ENCODE measurements at places on chromosomes 13 and 19.

- DNase-seq, result no peak
These were observed 163.1 kb downstream of the STK24 start for GRCh38 chr13:98413796-98414195.

GRCh38 chr19:9381361-9381785 lies 18.6 kb downstream of the ZNF177 start:
- no peak for DNase-seq

DNA sequence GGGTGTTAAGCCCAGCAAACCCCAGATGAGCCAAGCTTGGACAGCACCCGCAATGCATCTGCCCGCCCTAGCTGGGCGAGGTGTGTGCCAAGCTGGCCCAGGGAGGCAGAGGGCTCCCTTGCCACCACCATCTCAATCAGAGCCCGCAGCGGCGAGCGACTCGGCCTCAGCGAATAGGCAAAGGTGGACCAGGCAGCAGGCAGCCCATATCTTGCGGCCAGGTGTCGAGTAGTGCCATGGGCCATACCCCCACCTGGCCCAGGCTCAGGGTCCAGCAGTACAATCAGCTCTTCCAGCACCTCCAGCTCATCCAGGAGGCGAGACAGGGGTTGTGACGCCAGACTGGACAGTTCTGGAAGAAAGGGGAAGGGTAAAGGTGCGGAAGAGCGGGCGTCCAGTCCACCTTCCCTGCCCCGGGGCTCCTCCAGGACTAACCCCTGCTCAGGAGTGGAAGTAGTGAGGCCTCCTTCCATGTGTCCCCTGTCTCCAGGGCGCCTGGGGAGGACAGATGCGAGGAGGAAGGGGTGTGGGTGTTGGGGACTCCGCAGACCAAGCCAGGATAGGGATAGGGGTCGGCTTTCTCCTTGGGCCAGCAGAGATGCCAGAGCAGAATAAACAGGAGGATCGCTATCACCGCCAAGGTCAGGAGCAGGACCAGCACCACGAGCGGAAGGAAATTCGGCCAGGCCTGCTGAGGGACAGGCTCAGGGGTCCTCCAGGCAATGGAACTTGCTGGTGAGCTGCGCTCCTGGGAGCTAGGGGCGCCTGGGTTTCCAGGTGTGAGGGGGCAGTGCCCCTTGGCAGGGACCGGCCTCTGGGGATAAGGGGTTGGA lies 2.8 kb downstream of the IGFLR1 start:
- no peak for DNase-seq

DNA sequence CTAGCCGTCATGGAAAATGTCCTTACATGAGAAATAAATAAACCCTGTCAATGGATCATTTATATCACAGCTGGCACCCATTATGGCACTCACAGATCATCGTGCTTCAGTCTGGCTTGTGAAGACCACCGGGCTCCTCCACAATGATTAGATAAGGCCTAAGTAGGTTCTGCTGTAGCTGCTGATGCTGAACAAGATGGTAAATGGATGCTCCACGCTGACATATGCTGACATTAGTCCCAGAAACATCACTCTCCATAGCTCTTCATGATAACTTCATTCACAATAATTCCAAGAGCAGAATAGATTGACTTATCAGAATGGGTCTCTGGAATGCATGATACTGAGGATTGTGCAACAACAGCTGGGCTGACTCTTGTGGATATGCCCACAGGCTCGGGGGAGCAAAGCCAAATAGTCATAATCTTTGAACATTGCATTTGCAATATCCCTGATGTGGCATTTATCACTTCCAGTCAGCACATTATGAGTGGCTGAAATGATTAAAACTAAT lies 63.8 kb upstream of the RXFP2 start:
- DNase-seq, result no peak

DNA sequence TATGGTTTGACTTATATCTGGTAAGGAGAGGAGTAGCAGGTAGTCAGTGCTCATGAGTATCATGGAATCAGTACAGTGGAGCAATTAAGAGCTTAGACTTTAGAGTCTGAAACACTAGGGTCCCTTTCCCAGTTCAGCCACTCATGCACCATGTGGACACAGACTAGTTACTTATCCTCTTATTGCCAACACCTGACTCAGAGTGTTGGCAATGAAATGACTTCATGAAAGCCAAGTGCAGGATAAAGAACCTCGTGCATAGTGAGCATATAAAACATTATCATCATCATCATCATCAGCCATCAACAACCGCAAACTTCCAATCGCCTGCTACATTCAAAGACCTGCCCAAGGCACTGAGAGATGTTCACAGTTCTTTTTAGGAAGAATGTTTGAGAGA lies 164.2 kb downstream of the FOXO1 start:
- DNase-seq, result no peak
